ENCODE measurements at places on chromosomes 3 and 15.

DNA sequence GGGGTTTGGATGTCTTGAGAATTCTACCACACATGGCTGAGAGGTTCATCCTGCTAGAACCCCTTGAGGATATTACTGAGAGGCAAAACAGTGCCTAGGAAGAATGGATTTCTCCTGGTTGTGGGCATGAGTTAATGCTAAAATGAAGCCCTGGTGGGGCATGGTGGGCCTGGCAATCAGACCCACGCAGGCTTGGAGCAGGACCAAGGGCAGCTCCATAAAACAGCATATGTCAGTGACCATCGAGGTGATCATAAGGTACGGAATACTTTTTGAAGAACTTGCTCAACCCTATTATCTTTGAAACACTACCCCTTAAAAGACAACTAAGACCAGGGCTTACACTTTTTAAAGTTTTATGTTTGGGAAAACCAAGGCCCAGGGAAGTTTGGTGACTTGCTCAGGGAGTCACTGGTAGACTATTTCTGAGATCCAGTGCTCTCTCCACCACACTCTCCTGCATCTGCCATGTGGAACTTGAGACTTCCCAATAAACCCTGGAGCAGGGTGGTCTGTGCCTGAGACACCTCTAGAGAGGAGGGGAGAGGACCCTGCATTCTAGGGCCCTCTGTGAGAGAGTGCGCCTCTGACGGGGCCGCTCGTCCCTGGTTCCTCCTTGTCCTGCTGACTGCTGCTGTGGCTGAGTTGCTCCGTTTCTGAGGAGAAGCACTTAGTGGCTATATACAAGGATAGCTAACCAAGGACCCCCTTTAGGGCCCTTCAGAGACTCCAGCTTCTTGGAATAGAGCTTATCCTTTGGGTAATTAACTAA is 28.0 kb upstream of the TIMP4 start:
- no peak for DNase-seq

DNA sequence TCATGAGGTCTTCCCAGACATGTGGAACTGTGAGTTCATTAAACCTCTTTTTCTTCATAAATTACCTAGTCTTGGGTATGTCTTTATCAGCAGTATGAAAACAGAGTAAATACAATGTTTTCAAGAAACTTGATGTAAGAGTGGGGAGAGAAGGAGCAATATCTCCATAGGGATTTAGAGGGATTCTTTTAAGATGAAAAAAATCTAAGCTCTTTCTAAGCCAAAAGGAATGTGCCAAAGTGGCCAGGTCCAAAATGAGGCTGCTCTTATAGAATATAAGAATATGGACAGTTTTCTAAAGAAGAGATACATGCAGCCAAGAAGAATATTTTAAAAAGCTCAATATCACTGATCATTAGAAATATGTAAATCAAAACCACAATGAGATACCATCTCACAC is 23.9 kb upstream of the RYK start:
- no peak for DNase-seq

- peak; percentile 8 for DNase-seq
Observed at GRCh38 chr3:113436809-113437208, 4.5 kb downstream of the CFAP44 start.

GRCh38 chr15:98927022-98927421 is 80.6 kb downstream of the PGPEP1L start:
- no peak for DNase-seq

- no peak for DNase-seq
Observed at GRCh38 chr3:41660510-41660909, 301.4 kb downstream of the ULK4 start.

- DNase-seq, result no peak
Observed at GRCh38 chr3:169923189-169923588, 11.8 kb downstream of the SAMD7 start.

DNA sequence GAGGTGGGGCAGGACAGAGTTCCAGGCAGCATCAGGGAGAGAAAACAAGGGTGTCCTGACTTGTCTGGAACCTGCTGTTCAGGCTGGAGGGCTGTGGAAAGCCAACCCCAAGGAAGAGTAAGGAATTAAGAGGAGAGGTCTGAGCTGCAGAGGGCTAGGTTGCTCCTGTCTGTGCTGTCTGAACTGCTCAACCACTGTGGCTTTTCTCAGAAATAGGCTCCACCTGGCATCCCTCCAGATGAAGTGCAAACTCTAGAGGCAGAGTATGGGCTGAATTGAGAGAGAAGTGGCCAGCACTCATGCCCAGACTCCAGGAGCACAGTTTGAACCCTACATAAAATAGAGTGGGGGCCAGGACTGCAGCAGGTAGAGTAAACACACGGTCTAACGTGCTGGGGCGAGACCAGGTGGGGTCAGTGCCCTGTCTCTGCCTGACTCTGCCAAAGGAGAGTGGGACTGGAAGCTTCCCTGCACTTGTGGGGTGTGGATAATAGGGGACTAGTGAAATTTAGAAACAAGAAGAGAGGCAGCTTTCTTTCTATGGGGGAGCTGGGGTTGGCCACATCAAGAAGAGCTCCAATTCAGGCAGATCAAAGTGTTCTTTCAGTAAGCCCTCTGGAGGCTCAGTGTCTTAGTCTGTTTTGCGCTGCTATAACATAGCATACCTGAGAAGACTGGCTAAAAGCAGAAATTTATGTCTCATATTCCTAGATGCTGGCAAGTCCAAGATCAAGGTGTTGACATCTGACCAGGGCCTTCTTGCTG is 28.0 kb upstream of the MNS1 start:
- DNase-seq, result no peak

- DNase-seq, result no peak
Observed at GRCh38 chr3:81382470-81382869, 379.0 kb downstream of the GBE1 start.

DNA sequence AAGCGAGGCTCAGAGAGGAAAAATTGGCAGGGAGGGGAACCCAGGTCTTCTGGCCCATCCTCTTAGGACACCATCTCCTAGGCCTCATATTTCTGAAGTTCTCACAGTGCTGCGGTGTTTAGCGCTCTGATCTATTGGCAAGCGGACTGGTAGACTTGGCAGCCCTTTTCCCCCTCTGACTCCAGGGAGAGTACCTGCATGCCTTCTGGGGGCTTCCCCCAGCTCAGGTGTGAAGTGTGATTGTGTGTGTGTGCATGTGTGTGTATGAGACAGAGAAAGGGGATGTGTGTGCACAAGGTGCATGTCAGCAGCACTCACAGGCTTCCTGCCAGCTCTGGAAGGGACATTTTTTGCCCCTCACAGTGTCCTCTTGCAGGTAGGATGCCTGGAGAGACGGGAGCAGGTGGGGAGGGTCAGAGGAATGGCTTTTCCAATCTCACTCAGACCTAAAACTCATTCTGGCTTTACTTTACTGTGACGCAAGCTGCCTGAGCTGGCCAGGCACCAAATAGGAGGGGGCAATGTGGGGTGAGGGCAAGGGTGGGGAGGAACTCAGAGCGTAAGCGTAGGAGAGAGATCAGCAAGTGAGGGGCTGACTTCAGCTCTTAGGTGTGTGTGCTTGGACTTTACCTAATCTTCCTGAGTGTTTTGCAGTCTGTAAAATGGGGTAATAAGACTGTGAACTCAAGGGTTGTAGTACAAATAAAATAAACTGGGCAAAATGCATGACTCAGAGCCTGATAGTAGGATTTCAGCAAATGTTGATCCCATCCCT is 4.0 kb upstream of the IL17RE start:
- no peak for DNase-seq
